BE2C (cell line): ENCODE measurements at places on chromosomes 1 and 21.

GRCh38 chr1:228475812-228476211 lies 11.4 kb upstream of the RNF187 start:
- no peak for DNase-seq

- no peak for DNase-seq
Observed at GRCh38 chr1:60428127-60428526, 354.6 kb upstream of the C1orf87 start.

DNA sequence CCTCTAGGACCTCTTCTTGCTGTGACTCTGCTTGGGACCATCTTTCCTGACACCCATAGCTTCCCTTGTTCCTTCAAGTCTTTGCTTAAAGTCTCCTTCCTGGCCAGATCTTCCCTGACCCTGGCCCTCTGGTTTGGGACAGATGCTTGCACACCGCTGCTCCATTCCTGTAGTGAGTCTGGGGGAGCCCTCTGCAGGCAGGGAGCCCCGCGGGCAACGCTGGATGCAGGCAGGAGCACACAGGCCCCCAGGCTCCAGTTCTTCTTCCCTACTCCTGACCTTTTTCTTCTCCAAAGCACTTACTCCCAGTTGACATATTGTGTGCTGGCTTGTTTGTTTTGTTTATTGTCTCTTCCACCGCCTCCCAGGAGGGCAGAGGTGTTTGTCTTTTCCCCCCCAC lies 413.4 kb downstream of the CAMTA1 start:
- DNase-seq: no peak

DNA sequence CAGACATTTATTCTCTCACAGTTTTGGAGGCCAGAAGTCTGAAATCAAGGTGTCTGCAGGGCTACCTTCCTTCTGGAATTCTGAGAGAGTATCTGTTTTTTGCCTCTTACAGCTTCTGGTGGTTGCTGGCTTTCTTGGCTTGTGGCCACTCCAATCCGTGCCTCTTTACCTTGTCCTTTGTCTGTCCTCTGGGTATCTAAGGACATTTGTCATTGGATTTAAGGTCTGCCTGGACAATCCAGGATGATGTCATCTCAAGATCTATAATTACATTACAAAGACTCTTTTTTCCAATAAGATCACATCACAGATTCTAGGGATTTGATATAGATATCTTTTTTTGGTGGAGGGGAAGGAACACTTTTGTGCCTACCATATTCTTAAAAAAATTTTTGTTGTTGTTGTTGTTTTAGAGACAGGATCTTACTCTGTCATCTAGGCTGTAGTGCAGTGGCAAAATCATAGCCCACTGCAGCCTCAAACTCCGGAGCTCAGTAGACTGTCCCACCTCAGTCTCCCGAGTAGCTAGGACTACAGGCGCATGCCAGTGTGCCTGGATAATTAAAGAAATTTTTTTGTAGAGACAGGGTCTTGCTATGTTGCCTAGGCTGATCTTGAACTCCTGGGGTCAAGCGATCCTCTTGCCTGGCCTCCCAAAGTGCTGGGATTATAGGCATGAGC lies 61.9 kb downstream of the XPR1 start:
- no peak for DNase-seq

GRCh38 chr1:229091721-229092136 lies 179.2 kb upstream of the RAB4A start:
- no peak for DNase-seq

- DNase-seq: no peak
Observed at GRCh38 chr1:116712510-116712909, 41.7 kb upstream of the CD2 start.

DNA sequence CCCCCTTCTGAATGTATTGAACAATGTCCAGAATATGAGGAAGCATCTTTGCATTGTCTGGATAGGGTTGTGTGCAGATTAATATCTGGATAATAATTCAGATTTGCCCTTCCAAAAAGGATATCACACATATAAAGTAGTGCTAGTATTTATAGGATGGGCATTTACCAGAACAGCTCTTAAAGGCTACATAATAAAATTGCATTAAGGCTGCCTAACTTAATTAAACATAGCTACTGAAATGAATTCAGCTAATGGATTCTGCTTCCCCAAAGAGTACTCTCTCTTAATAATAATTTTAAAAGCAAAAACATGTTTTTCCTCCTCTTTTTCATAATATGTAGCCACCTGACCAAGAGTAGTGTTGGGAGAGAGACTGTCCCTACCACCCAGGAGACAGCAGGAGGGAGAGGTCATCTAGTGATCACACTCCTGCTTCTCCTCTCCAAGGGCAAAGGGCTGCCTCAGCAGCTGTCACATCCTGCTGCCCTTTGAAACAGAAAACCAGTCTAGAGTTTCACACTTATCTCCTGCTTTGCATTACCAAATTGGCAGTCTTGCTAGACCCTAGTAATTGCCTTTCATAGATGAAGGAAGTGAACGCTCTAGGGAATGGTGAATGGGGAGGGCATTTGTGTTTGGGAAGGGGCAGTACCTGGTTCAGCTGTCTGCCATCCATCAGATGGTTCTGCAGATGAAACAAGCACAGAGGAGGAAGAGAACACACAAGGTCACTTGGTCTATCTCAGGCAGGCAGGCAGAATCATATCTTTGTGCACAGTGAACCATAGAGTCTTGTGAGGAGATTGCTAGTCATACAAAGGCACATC lies 29.3 kb upstream of the DDAH1 start:
- peak; percentile 24 for DNase-seq

GRCh38 chr1:156295391-156295947 lies at the start of gene GLMP:
TSS of gene GLMP (minus strand) at chr1:156295679. CDS start at chr1:156295645, 34 bp downstream.
- DNase-seq: peak; percentile 62

DNA sequence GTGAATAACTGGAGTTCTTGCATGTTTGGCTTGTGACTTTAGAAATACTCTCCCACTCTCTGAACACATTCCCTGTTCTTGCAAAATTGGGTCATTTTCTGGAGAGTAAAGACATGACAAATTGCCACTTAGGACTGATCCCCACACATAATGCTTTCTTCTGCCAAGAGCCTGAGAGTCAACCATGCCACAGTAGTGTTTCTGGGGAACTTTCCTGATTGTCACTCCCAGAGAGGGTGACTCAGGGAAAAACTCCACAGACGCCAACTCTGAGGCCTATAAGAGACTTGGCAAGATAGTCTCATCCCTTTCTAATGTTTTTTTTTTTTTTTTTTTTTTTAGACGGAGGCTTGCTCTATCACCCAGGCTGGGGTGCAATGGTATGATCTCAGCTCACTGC lies 157.8 kb downstream of the ATG4C start:
- no peak for DNase-seq

- DNase-seq: no peak
Observed at GRCh38 chr1:19462781-19463503, 22.4 kb downstream of the CAPZB start.

GRCh38 chr1:220705782-220706181 lies 15.6 kb downstream of the C1orf115 start:
- DNase-seq: no peak

GRCh38 chr1:182339684-182340083 lies 51.9 kb downstream of the GLUL start:
- no peak for DNase-seq

DNA sequence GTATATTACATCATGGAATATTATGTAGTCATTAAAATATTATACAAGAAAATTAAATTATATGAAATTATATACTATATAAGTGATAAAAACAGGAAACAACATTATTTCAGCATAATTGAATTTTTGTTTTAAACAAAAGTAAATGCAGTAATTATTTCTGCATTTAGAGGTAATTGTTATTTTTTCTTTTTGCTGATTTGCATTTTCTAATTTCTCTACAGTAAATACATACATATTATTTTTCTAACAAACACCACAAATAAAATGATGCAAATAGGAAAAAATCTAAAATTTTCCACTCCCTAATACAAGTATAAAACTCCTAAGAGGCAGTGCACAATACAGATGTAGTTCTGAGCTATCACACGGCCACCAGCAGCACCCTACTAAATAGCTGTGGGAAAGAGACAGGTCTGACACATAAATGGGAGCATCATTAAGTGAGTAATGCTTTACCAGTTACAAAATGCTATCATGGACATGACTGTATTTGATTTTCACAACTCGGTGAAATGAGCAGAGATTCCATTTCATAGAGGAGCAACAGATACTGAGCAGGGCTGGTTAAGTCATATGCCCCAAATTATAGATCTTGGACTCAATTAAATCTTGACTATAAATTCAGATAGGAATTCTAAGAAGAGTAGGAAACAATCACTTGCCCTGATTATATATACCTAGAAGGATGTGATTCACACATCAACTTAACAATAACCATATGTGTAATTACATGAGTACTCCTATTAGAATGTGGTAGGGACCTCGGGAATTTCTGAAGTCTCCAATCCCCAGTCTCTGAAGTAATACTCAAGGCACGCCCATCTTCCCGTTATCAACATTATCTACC lies 49.0 kb downstream of the NRIP1 start:
- no peak for DNase-seq

DNA sequence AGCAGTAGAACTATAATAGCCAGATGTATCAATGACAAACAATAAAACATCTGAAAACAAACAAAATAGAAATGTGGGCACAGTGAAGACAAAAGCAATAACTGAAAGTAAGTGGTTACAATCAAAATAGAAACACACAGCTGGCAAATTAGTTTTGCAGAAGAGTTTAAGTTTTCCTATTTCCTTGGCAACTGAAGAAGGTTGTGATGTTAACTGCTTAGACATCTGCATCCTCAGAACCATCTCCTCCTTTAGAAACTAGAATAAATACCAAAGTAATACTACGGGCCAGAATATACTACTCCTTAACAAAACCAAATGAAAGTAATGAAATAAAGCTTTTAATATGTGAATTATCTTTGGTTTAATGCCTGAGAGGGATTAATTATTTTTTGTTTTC lies 605.5 kb downstream of the LTN1 start:
- DNase-seq: no peak

DNA sequence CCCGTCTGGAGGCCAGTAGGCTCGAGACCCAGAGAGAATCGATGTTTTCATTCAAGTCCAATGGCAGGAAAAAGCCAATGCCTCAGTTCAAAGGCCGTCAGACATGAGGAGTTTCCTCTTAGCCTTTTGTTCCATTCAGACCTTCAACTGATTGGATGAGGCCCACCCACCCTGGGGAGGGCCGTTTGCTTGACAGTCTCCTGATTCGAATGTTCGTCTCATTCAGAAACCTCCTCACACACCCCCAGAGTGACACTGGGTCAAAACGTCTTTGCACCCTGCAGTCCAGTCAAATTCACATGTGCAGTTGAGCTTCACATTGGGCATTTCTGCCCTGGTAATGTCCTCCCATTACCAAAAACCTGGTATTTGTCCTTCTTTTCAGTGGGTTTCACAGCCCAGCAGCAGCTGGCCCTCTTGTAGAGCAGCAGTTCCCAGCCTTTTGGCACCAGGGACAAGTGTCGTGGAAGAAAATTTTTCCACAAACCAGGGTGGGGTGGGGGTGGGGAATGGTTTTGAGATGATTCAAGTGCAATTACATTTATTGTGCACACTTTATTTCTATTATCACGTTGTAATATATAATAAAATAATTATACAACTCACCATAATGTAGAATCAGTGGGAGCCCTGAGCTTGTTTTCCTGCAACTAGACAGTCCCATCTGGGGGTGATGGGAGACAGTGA lies 40.1 kb downstream of the RSPH1 start:
- no peak for DNase-seq

- peak; percentile 94 for DNase-seq
Observed at GRCh38 chr1:114716304-114717170, at the start of gene NRAS. TSS of gene NRAS (minus strand) at chr1:114716771. CDS start at chr1:114716160, 611 bp downstream.

GRCh38 chr1:165858364-165858823 lies 31.0 kb downstream of the UCK2 start:
- peak; percentile 44 for DNase-seq

GRCh38 chr1:225655509-225656258 lies 2.8 kb upstream of the ENAH start:
- peak; percentile 38 for DNase-seq

- DNase-seq: no peak
Observed at GRCh38 chr1:209398313-209398991, 185.1 kb upstream of the CAMK1G start.

- DNase-seq: no peak
Observed at GRCh38 chr1:26537951-26538352, 8.4 kb downstream of the RPS6KA1 start.

GRCh38 chr1:218255090-218255489 lies 30.0 kb upstream of the RRP15 start:
- DNase-seq: no peak
